ENCODE measurements at places on chromosomes 11 and 22.

GRCh38 chr11:6480299-6480914 is 724 bp downstream of the ARFIP2 start:
- no peak for DNase-seq

DNA sequence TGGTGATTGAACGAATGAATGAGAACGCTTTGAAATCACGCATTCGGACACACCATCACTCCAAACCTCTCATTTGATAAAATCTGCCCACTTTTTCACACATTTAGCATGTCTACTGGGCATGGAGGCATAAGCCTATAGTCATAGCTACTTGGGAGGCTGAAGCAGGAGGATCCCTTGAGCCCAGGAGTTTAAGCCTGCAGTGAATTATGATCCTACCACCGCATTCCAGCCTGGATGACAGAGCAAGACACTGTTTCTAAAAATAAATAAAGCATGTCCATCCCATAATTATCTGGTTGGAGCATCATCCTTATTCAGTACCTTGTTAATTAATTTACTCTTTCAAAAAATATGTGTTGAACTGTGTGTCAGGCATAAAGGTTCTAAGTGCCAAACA is 3.3 kb upstream of the PICALM start:
- DNase-seq = no peak

GRCh38 chr11:440065-441042 is 1.5 kb downstream of the ANO9 start:
- peak; percentile 59 for DNase-seq

DNA sequence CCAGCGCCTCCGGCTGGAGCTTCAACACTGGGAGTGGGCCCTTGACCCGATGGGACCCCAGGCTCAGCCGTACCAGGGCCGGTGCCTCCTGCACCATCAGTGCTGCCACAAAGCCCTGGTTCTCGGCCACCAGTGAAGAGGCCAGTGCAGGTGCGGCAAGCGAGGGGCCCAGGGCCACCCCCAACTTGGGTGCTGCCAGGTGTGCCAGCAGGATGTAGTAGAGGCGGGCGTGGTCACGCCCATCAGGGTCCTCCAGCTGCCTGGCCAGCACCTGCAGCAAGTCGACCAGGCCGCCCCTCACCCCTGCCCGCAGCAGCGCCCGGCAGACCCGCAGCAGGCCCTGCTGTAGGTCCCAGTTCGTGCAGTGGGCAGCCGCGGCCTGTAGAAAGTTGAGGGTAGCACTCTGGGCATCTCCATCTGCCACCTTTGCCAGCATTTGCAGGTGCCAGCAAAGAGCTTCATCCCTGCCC is 2.3 kb downstream of the AP5B1 start:
- DNase-seq = no peak

DNA sequence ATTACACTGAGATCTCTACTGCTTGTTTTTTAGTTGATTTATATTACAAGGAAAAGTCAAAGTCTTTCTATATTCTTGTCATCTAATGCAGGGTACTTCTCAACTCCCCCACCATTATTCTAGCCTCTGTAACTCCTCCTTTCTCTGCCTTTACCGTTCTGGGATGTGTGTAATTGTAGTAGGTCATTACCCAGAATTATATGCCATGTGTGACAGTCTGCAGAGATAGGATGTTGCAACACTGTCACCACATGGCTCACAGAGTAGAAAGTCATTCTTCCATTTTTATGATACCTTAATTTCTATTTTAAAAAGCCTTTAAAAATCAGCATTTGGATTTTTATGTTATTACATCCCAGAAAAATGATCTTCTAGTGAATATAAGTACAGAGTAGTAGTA is 32.7 kb downstream of the ZNF143 start:
- DNase-seq = no peak

- no peak for DNase-seq
Observed at GRCh38 chr11:10893714-10894151, 35.9 kb upstream of the ZBED5 start.

GRCh38 chr22:23496445-23496833 is 83.7 kb downstream of the IGLL1 start:
- DNase-seq = no peak

GRCh38 chr11:121456816-121457431 is 4.2 kb upstream of the SORL1-AS1 start:
- DNase-seq = no peak

DNA sequence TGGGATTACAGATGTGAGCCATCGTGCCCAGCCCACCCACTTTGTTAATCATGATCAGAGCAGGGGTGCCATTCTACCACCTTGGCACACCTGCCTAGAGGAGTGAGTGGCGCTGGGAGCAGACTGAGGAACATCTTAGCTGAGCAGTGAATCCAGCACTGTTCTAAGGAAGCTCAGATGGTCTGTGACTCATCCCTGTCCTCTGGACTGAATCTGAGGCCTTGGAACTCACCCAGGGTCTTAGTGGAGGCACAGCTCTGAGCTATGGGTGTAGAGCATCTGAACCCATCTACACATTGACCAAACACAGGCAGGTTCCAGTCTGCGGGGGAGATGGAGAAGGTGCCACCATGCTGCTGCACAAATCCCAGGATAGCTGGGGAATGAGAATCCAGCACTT is 14.9 kb downstream of the PGAP2 start:
- no peak for DNase-seq

GRCh38 chr22:30210235-30210909 is 36.2 kb downstream of the LIF start:
- no peak for DNase-seq

DNA sequence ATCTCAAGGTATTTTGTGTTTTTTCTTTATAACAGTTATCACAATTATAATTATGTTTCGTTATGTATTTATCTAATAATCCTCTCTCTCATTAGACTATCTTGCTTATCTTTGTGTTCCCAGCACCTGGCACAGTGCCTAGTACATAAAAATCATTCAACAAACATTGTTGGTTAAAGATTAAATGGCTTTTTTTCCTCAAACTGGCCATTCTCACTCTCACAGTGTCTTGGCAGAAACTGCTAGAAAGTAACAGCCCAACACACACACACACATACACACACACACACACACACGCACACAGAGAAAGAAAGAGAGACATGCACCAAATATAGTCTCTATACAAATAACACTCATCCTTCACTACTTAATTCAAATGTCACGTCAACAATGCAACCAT is 36.8 kb downstream of the OR10A6 start:
- no peak for DNase-seq

DNA sequence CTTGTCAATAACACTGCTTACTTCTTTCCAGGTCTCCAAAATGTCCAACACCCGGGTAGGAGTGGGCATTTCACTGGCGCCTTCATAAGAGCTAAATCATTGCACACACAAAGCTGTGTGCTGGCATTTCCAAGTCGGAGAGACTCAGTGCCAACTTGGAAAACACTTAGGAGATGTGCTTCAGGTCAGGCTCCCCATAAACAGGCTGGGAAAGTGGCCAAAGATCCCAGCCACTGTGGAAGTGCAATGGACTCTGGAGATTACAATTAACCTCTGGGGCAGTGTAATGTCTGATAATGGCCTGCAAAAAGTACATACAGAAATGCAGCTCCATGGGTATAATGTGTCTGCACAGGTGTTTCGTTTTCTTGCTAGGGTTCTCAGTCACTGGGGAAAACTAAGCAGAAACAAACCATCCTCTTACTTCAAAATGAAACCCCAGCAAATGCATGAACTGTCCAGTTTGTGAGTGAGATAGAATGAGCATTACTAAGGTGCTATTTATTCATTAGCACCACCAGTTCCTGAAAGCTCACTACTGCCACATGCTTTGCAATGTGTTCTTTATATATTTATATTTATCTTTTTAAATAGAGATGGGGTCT is 79.0 kb downstream of the ABTB2 start:
- peak; percentile 35 for DNase-seq

- DNase-seq = no peak
Observed at GRCh38 chr11:75477614-75477935, 44.6 kb upstream of the KLHL35 start.

DNA sequence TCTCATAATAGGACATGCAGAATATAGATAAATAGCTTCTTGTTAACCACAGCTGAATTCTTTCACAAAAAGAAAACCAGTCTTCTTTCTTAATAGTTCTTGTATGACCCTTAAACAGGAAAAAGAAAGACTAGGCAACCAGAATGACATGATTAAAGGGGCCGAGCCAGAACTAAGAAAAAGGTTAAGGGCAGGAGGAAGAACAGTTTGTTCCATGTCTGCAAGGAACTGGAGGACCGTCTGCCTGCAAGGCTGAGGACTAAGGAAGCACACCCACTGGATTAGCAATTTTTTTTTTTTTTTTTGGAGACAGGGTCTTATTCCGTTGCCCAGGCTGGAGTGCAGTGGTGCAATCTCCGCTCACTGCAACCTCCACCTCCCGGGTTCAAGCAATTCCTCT is 26.0 kb upstream of the TMPRSS5 start:
- no peak for DNase-seq

GRCh38 chr11:14320020-14320419 is 39.0 kb downstream of the RRAS2 start:
- DNase-seq = no peak

DNA sequence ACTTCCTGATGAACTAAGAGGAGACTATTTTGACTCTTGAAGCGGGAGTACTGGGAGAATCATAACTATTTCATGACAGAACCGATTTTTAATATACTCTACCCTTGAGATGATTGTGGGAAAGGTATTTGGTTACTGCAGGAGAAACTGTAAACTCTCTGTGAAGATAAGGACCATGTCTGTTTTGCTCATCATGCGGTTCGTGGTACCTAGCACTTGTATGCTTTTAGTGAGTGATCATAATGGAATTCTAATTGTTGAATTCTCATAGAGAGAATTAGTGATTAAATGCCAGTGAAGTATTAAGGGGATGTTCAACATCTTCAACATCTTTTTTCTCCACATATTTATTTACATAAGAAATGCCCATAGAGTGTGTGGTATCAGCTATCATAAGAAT is 11.4 kb downstream of the AASDHPPT start:
- no peak for DNase-seq

DNA sequence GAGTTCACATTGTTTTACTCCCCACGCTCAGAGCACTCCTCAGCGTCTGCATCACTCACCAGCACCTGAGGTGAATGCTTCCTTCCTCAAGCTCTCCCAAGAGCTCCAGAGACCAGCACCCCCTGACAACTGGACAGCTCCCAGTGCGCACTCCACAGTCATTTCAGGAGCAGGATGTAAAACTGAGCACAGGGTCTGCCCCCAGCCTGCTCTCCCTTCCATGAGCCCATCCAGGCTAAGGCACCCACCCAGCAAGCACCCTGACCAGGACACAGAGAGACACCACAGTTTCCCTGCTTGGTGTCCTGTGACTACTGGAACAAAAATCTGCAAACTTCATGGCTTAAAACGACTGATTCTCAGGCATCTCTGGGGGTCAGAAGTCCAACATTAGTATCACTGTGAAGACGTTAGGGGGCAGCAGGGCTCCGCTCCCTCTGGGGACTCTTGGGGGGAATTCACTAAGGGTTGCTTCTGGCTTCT is 3.3 kb downstream of the SCGB1D2 start:
- DNase-seq = peak; percentile 36

DNA sequence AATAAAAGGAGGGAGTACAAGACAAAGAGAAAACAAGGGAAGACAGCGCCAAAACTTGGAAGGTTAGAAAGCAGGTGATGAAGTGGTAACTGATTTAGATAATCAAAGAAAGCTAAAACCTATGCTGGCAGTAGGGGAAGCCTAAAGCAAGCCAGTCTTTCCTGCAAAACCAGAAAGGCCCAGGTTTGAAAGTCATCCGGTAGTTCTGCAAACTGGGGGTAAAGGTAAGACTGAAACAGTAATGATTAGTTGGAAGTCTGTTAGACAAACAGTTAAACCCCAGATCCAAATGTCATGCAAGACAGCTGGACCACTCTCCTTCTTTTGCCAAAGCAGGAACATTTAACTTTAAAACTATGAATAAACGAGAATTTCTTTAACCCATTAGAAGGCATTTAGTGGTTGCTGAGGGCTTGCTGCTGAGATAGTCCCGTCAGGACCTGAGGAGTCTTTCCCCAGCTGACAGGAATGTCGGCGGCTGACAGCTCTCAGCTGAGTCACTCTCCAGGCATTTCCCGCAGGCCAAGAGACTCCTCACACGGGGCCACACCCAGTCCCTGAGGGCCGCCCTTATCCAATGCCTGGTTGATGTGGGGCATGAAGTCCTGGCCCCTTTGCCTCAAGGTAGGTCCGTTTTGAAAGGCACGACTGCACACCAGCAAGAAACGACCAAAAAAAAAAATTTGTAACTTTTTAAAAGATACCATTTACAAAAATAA is 36.3 kb upstream of the CFAP300 start:
- DNase-seq = no peak

DNA sequence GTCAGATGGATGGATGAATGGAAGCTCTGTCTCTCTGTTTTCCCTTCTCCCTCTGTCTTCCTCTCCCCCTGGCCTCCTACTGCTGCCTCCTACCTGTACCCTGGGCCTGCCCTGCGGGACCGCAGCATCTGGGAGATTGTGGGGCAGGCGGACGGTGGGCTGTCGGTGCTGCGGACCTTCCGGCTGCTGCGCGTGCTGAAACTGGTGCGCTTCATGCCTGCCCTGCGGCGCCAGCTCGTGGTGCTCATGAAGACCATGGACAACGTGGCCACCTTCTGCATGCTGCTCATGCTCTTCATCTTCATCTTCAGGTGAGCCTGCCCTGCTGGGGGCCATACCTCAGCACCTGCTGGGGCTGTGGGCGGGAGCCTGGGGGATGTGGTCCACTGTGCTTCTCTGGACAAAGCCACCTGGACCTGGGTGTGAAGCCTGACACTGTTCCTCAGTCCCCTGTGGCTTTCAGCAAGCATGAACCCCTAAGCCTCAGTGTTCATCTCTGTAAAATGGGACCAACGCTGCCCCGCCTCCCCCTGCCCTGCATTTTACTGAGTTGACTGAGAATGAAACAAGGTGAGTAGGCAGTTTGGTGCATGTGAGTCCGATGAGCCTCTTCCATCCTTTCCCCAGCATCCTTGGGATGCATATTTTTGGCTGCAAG is 88.4 kb downstream of the CACNA1I start:
- no peak for DNase-seq

- DNase-seq = no peak
Observed at GRCh38 chr11:118640332-118641154, 33.1 kb downstream of the PHLDB1 start.

- peak; percentile 3 for DNase-seq
Observed at GRCh38 chr11:82315093-82315492, 418.6 kb downstream of the FAM181B start.

- peak; percentile 91 for DNase-seq
Observed at GRCh38 chr11:86244522-86245368, at the start of gene EED. Gene EED, plus strand, starts transcription at chr11:86244753. Its CDS starts 477 bp downstream, at chr11:86245230.

GRCh38 chr22:50456466-50457234 is 18.2 kb downstream of the SBF1 start:
- DNase-seq = no peak
